ENCODE measurements at places on chromosomes 2 and 18. TPM values are rescaled to one million over a fixed set of nuclear protein-coding genes. Genes with fewer than 3 reads are reported as not detected.

PID1 gene
- total RNA-seq: 41.4 TPM

DNA sequence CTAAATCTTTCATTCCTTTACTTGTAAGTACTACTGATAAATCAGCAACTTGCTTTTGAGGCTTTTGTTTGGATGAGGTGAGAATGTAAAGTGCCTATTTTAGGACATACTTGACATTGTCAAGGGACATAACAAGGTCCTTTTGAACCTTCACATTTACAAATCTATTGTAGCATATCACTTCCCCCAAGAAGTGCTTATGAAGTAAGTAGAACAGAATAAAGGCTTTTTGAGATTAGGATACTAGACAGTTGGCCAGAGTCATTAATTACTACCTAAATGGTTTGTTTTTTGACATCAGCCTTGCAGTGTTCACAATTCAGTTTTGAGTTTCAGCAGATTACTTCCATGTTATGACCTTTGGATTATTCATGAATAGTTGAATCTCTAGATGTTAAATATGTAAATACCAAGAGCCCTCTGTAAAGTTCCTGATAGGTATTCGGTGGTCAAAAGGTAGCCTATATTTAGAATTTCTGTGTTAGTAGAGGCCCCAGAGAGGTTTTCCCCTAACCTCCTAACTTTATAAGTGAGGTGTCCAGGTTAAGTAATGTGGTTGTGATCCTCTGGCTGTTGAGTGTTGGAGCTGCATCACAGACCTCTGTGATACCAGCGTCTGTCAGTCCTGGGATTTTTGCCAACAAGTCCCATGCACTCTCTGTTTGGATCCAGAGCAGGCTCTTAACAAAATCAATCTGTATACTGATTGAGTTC is 67.2 kb downstream of the LCLAT1 start:
- no peak for DNase-seq

GRCh38 chr2:57399057-57399456 is 647.5 kb upstream of the VRK2 start:
- no peak for DNase-seq

DUSP19 gene
- 12.2 TPM for total RNA-seq

TUBA4B gene
- not detected for total RNA-seq

- no peak for DNase-seq
Measured at GRCh38 chr2:105313877-105314276, 15.7 kb downstream of the TGFBRAP1 start.

GRCh38 chr2:56484906-56485305 is 301.1 kb downstream of the CCDC85A start:
- DNase-seq: no peak

GRCh38 chr18:34562252-34562870 is 147.7 kb upstream of the DTNA start:
- DNase-seq: no peak

SPEG gene
- total RNA-seq: 12.2 TPM

PPM1B gene
- 72.3 TPM for total RNA-seq

STPG4 gene
- total RNA-seq: not detected

ERMN gene
- total RNA-seq: 30.0 TPM

DNA sequence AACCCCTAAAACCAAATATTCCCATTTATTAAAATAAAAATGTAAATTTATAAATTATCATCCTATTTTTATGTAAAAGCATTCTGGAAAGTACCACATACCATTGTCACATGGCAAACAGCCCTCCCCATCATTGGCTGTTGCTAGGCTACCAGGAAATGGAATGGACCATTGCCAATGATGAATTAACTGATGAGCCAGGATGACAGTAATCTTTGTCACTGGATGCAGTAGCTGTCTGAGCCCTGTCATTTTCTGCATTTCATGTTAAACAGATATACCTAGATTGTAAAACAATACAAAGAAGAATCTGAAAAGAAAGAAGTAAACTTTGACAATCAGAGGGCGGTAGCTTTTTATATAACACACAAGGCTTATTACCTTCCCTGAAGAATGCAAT is 641.4 kb downstream of the BCL11A start:
- DNase-seq: no peak

SH3YL1 gene
- total RNA-seq: 45.7 TPM

CRYGC gene
- total RNA-seq: not detected
